Right lobe of liver (tissue), 6 donors: ENCODE measurements at places on chromosomes 3 and 15.

DNA sequence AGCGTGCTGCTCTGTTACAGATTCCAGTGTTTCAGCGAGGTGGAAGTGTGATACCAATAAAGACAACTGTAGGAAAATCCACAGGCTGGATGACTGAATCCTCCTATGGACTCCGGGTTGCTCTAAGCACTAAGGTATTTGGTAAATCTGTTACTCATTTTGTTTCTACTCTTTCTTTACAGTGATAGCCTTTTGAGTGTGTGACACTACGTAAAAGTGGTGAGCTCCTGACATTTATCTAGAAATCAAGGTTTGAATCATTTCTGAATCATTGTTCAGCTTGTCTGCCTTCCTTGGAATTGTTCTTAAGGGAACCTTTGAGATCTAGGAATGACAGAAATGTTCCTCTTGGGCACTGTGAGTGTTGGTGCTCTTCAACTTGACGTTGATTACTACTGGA, 11.2 kb upstream of the CAPN3 start:
- DNase-seq: no peak

DNA sequence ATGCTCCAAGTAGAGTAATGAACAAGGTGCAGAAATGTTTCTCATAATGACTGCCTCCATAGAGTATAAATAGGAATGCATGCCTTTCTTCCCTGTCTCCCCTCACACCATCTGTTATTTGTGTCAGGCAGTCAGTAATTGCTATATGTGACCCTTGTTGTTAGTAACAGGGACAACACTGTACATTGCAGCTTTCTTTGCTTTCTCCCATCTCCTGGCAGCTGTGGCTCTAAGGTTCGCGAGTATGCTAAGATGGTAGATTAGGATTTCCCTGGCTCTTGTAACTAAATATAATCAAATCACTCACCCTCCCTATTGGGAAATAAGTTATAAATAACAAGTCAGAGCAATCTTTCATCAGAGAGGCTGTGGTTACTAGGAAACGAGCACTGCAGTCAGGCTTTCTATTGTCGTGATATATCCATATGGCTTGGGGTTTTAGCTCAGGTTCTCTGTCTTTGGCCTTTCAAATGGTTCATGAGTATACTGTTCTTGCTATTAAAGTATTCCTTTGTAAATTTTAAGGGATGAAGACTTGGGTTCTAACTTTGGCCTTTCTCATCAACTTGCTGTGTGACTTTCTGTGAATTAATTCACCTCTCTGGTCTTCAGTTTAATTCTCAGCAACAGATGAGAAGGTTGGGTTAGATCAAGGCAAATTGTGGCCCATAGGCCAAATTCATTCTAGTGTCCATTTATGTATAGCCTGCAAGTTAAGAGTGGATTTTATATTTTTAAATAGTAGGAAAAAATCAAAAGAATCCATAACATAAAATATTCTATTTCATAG, 8.1 kb upstream of the MINDY4B start:
- no peak for DNase-seq

DNA sequence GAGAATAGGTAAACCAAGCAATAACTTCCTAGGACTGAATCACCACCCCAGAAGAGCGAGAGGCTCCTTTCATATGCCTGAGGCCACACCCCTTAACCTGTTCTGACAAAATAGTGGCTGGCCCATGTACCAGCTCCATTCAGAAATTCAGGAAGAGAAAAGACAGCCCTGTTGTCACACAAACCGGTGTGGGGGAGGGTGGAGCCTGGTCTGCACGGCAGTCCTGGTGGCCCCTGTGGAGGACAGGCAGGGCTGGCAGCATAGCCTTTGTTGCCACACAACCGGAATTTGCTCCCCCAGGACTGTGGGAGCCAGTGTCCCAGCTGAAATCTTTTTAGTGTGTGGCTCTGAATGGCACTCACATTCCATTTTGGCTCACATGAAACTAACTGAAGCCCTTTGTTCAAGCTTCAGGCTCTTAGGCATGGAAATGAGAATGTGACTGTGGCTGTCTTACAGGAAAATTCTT, 23.8 kb downstream of the RLBP1 start:
- no peak for DNase-seq

GRCh38 chr3:84783281-84783680, 175.5 kb upstream of the CADM2 start:
- DNase-seq: no peak

DNA sequence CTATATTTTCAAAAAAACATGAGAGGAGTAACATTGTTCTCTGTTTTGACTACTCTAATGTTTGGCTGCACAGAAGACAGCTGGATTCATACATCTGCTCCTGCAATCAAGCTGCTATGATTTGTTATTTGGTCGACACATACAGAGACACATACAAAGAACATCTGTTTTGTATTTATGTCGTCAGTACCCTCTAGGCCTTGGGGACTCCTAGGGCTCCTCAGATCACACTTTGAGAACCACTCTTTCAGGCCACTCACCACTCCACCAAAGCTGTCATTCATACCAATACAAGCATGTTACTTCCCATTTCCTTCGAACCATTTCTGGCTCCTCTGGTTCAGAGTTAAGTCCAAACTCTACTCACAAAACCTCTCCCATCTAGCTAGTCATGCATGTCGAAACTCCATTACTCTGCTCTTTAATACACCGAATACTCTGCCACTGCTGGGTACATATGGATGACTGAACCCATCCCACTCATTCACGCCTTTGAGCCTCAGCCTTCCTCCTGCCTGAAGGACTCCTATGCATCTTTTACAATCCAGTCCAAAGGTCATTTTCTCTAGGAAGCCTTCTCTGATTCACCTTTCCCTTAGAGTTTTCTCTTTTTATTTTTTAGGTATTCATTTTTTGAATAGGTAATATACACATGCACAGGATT, 102.9 kb upstream of the ARHGEF3 start:
- no peak for DNase-seq

DNA sequence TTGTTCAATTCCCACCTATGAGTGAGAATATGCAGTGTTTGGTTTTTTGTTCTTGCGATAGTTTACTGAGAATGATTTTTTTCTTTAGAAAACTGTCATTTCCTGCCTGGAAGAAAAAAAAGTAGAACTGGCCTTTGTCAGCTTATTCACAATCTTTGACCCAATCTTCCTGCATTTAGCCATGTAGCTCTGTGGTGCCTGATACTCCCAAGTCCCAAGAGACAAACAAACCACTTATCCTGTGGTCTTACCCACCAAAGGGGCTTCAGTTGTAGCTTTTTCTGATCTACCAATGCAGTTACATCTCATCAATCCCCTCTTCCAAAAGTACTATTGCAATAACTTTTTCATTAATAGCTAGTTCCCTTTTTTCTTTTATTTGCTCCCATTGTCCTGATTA, 444.6 kb downstream of the GRM7 start:
- DNase-seq: no peak

GRCh38 chr3:37386627-37387230, 212.3 kb upstream of the LRRFIP2 start:
- DNase-seq: no peak

DNA sequence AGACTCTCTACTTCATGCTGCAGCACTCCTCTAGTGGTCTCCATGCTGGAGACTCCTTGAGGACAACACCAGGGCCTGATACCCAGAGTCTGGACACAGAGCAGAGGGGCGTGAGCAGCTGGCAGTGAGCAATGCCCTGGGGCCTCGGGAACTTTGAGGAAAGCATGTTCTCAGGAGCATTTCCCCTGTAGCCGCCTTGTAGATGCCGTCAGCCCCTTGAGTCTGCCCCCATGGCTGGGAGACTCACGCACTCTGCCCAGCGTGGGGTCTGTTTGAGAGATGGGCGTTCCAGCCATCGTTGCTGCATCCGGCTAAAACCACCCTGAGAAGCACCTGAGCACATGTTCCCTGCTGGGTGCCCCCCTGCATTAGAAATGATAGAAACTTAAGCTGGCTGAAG, 56.8 kb downstream of the PLXNA1 start:
- no peak for DNase-seq

DNA sequence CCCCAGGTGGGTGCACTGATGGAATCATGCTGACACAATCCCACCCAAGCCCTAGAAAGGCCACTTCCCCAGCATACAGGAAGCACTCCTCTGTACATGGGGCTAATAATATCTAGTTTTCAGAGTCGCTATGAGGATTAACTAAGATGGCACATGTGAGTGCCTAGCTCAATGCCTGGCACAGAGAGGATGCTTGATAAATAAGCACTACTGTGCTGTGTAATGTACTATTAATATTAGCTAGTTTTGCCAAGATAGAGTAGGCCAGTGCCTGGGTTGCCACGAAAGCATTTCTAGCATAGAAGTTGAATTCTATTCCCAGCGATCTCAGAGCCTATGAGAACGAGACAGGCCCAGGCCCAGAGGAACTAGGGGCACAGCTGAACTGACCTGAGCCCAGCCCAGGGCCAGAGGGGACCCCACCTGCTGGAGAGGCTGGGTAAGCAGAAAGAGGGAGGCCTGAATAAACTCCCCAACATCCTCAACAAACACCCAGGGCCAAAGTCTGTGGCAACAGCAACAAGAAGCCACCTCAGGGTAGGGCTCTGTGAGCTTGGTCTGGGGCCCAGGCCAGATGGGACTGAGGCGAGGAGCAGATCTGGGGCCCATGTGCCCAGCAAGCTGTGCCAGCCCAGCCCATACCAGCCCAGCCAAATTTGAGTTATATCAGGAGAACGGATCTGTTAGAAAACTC, 7.6 kb upstream of the SEMA7A start:
- peak; percentile 15 for DNase-seq

DNA sequence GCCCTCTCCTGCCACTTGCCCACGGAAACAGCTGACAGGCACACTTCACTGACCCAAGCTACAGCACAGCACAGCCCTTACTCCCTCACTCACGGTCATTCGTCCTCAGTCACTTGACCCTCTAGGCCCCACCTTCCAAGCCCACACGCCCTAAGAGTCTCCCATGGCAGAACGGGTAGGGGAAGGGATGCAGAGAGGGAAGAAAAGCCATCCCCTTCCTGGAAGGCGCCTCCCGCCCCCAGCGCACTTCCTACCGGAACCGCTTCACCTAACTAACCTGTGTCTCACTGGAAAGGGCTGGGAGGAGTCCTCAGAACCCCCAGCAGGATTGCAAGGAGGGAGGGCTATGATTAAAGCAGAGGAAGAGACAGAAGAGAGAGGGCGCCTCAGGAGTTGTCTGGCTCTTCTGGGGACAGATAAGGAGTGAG, 22.9 kb downstream of the EPHB3 start:
- DNase-seq: no peak

DNA sequence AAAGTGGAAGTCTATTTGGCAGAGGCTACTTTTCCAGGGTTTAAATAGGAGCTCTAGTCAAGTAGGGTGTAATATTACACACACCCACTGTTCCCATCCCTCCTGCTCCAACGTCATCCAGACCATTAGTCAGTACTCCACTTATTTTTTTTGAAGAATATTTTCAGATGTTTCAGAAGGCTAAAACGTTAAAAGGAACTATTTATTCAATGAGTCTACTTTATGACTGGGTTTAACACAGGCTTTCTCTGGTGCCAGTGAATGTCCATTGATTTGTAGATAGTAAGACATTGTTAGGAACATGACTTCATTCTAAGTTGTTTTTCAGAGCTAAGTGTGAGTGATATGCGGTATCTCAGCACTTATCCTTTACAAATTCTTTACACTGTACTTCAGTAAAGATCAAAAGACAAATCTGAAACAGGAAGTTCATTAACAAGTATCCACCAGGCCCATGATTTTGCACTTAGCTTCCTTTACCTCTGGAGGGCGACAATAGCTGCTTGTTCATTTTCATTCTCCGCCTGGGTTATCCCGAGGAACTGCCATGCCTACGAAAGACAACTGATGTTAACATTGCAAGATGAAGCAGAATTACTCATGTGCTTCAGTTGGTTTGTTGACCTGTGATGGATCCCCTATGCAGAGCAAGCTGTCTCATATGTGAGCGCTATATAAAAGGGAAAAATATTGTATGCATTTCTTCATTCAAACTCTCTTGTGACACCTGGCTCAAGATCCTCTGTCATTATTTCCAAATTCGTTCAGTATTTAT, 158.7 kb downstream of the USP13 start:
- DNase-seq: no peak

DNA sequence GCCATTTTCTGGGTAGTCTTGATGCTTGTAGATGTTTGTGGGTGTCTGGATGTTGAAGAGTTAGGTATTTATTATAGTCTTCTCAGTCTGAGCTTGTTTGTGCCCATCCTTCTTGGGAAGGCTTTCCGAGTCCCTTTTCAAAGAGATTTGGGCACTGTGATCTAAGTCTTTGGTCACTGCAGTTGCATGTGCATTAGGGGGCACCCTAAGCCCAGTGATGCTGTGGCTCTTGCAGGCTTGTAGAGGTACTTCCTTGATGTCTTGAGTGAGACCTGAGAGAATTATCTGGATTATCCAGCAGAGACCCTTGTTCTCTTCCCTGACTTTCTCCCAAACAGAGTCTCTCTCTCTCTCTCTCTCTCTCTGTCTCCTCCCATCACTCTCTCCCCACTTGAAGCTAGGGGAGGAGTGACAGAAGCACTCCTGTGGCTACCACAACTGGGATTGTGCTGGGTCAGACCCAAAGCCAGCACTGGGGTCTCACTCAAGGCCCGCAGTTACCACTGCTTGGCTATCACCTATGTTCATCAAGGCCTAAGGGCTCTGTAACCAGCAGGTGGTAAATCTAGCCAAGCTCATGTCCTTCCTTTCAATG, 68.5 kb downstream of the TMCO5A start:
- no peak for DNase-seq

GRCh38 chr3:55651011-55651410, 163.9 kb upstream of the WNT5A start:
- DNase-seq: no peak

DNA sequence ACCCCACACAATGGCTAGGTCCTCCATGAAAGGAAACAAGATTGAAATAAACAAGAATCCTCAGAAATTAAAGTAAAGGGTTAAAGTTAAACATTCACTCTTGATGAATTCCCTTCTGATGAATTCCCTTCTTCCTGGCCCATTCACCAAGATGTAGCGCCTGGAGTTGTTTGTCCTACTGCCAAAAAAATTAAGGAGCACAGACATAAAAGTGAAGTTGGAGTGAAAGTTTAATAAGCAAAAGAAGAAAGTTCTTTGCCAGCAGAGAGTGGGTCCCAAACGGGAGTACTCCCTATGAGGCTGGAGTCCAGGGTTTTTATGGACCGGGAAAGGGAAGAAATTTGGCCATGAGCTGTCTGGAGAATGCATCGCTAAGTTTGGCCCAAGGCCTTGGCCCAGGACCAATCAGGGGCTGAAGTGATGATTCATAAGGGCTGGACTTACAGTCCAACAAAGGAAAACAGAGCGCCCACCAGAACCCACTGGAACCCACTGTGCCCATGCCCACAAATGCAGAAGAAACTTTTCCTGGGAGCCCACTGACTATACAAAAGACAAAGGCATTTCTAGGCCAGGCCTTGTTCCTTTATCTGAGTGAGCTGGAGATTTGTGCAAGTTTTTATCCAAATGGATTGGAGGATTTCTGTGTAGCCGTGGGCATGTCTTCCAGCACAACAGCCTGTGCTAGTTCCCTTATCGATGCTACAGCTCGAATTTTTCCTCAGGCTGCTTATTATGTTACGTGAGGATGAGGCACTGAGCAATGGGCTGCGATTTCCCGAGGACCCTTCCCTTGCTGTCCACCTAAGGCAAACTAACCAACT, 1561.6 kb downstream of the OTOL1 start:
- no peak for DNase-seq

GRCh38 chr3:44068753-44069152, 172.9 kb upstream of the TOPAZ1 start:
- no peak for DNase-seq
